AG04449 (cell line): ENCODE measurements at places on chromosomes 4 and X.

DNA sequence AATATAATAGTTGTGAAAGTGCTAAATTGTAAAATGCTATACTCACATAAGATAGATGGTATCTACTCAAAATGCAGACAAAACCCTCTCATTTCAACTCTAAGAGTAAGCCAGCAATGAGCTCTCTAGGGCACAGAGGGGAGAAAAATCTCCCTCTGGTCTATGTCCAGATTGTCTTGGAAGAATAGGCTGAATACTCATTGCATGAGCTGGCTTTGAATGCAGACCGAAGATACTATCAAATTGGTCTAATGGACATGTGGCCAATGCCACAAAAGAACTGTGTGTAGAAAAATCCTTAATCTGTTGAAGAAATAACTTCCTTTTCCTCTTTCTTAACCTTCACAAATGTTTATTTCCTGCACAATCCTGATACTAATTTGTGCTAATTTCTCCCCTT, 3.5 kb downstream of the ZXDA start:
- DNase-seq, result peak; percentile 5

DNA sequence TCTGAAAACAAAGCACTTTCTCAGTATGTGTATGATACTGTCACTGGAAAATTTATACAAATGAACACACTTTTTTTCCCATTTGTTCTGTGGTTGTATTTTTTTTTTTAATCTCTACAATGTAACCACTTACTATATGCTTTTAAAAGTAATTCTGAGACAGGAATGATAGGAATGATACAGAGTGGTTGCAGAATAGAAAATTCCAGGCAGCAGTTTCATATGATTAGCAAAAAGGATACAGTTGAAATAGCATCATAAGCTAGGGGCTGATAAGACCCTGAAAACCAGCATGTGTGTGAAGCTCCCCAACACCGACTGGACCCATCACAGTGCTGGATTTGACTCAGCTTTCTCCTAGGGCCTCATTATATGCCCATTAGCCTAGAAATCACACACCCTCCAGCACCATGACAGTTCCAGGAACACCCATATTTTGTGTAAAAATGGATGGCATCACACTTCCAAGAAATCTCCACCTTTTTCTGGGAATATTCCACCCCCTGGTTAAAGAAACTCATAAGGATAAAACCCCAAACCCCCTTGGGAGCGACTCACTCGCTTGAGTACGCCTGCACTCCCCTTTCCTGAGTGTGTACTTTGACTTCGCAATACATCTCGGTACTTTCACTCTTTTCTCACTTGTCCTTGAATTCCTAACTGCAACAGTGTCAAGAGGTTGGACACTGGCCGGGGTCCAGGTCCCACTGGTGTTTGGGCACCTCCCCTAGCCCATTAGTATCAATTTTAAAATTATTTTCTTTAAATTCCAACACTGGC, 77.4 kb upstream of the AGA start:
- DNase-seq, result no peak

GRCh38 chr4:155353923-155354540, 22.7 kb downstream of the MAP9 start:
- DNase-seq, result no peak

DNA sequence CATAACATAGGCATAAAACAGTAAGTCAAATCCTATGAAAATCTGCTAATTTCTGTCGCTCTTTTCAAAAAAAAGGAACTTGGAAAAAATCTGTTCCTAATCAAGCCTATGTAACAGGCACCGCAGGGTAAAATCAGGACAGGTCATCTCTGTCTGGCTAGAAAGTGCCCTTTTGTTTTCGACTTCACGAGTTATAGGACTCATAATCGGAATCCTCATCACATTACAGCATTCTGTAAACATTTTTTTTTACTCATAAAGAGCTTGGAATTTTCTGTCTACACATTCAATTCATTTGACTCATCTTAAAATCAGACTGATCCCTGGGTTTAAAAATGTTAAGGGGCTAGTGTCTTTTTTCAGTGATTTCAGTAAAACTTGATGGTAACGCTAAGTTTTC, 181.7 kb upstream of the TBC1D9 start:
- DNase-seq, result peak; percentile 54

DNA sequence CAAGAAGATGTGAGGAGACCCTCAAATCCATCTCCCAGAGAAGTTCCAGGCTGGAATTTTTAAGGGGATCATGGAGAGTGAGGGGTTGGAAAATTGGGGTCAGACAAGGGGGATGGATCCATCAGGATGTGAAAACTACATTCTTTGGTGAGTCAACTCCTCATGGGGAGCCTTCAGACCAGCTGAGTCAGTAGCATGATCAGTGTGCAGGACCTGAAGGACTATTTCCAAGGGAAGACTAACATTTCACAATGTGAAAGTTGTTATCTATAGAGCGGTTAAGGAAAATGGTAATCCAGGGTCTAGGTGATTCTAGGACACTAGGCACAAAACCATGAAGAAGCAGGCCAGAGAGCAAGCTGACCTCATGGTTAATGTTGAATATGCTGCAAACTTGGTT, 38.6 kb upstream of the CEP135 start:
- DNase-seq, result no peak

- no peak for DNase-seq
Measured at GRCh38 chrX:153471663-153472280, 1.4 kb upstream of the HAUS7 start.

GRCh38 chr4:6710996-6711395, 1.3 kb upstream of the MRFAP1L1 start:
- DNase-seq, result no peak

DNA sequence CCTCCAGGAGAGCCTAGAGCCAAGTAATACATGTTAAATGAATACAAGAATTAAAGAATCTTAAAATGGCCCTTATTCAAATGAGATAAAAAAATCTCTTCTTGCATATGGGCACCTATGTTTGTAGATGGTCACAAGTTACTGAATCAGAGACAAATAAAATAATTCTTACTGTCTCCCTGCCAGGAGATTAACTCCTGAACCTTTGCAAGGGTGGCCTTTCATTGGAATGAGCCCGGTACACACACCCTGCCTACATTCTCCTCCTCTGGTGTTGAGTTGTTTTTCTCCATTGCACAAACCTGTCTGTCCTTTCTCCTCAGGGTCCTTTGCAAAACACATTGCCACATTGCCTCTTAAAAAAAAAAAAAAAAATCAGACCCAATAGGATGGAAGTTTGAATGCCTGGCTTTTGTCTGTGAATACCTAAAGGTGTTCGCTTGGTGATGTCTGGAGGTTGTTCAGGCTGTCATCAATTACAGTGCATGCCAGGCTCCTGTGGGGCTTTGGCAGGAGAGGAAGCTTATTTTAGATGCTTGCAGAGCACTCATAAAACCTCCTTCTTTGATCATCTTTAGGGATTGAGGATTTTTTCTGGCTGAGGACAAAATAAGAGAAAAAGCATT, 8.3 kb upstream of the TMEM154 start:
- DNase-seq, result no peak

GRCh38 chr4:31667686-31668085, 947.5 kb downstream of the PCDH7 start:
- DNase-seq, result no peak

DNA sequence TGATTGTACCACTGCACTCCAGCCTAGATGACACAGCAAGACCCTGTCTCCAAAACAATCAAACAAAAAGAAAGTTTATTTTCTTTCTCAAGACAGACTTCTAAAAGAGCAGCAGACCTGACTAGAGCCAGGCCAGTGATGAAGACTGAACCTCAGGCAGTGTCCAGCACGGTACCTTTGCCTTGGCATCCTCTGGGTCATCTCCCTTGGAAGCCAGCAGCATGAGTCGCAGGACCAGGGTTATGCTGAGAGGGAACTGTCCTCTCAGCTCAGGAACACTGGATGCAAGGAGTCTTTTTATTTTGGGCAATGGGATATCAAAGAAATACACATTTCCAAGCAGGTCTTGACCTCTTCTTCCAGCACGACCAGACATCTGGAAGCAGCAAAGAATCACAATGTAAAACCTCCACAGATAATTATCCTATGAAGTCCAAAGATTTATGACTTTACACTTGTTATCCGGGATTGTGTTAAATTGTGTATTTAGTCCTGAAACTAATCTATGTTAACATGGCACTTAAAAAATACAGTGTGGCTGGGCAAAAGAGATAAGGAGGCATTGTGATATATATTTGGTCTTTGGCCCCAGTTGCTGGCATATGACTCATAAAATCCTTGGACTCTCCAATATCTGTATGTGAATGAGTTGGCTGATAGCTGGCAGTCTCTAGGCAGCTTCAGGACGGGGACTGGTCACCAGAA, 66.0 kb upstream of the DDX60 start:
- DNase-seq, result no peak

GRCh38 chr4:147117431-147117830, 171.8 kb upstream of the TTC29 start:
- DNase-seq, result no peak

DNA sequence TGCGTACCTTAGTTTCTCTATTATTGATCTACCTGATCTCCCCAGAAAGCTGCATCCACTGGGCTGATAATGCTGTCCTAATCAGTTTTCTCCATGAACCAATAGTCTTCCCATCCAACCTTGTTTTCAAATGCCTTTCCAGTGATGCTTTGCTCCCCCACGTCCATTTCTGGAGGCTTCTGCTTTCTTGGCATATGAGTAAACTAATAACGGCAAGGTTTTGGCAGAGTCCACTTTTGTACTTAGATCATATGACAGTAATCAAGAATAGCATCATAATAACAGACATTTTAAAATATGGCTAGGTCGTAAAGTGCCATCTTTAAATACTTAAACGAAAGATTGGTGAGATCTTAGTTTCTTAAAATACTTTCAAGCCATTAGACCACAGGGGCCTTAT, 38.4 kb upstream of the FAM9B start:
- peak; percentile 7 for DNase-seq

DNA sequence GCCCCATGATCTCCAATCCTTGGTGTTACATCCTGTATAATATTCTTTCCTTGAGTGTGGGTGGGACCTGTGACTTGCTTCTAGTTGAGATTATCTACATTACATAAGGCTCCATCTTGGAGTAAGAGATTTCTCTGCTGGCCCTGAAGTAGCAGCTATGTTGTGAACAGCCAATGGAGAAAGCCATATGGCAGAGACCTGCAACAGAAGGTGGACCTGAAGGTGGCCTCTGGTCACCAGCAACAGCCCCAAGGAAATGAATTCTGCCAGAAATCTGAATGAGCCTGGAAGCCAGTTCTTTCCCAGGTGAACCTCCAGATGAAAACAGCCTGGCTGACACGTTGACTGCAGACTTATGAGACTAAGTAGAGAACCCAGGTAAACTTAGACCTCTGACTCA, 2.3 kb upstream of the INTS6L start:
- no peak for DNase-seq

GRCh38 chr4:36348403-36348938, 67.1 kb downstream of the DTHD1 start:
- no peak for DNase-seq

DNA sequence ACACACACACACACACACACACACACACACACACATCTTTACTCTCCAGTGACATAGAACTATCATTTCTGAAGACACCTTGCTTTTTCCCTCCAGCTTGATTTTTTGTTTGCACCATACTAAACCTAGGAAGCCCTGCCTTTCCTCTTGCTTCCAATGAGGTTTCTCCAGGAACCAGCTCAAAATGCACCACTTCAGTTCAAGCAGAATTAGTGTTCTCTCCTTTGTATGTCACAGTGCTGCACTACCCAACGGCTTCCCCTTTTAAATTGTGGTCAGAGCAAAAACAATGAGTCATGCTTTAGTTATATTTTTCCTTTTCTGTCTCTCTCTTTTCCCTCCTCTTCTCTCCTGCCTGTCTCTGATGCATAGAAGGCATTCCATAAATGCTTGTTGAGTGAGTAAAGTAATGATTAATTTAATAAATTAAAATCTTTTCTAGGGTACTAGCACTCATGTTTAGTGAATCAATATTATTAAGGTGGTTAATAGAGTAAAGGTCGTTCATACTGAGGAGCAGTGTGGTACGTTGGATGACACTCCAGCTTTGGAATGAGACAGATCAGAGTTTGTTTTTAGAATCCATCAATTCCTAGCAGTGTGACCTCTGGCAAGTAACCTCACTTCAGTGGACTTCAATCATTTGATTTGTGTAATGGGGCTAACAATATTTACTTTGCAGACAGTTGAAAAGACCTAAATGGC, 5.9 kb downstream of the RTL3 start:
- DNase-seq, result no peak

DNA sequence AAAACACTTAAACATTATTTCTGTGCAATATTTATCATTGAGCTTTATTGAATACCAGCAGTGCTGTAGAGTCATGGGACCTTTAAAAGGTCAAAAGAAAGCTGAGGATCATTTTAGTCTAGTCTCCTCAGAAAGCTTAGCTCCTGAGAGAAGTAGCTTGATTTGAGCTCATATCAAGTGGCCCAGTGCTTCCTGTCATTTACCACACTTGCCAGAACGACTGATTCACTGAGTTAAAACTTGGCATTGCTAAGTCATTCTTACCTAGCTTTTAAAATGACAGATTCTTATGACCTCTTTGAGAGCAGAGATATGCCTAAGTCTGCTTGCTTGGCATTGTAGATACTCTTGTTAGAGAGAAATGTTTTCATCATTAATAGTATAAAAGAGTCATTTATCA, 15.2 kb downstream of the SEPTIN11 start:
- DNase-seq, result no peak

GRCh38 chr4:147639388-147639787, 22.2 kb downstream of the TMEM184C start:
- no peak for DNase-seq

DNA sequence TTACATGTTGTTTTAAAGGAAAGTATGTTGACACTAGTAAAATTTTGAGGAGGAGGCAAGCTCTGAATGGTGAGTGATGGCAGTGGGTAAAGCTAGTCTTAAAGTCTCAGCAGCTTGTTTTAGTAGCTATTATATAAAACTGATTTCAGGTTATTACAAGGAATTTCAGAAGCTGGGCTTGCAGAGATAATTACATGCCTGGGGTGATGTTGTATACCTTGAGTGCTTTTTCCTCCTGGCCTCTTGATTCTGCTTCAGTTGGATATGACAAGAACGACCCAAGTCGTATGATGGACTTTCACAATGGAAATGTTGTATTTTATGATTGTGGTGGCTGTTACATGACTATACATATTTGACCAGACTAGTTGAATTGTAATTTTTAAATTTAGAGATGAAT, 175.5 kb upstream of the ADGRL3 start:
- no peak for DNase-seq

DNA sequence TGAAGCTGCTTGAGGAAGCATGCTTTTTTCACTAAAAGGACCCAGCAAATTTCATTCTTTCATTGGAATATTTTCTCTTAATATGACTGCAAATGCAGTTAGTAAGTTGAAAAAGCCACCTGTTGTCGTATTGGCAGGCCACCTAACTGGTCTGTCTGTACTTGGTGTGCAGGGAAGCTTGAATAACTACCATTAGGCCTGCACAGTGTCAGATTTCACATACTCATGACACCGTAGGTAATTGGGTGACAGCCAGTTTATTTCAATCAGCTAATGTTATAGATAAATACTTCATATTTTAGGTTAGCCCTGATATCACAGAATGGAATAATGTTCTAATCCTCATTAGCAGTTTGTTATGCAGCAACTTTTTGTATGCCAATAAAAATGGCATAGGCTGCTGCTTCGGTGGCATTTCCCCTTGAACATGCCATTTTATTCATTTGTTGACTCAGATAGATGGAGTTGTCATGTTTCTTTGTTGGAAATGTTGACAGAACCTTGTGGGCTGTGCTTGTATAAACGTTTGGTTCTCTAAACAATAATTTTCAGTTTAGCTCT, 173.7 kb downstream of the RPA4 start:
- DNase-seq, result no peak
